Activated T-cell treated with anti-CD3 and anti-CD28 coated beads for 24 hours (primary cell): ENCODE measurements at places on chromosomes 12 and 14.

- DNase-seq, result no peak
Observed at GRCh38 chr14:35385042-35385839, 19.3 kb downstream of the NFKBIA start.

GRCh38 chr14:66365388-66365787, 120.8 kb upstream of the CCDC196 start:
- DNase-seq, result no peak

DNA sequence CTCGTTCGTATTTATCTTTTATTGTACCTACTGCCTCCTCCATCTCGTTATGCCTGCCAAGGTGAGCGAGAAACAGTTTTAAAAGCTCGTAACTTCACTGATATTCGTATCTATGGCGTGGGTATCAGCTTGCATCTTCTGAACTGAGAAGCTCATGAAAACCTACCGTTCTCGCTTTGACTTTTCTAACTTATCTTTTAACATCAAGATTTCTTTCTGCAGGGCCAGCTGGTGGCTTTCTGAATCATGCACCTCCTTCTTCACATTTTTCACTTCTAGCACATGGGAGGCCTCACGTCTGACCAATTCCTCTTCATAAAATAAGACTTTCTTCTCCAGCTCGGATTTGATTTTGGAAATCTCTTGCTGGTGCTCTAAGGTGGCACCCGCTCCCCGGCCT, 45.8 kb downstream of the AMN start:
- no peak for DNase-seq

- no peak for DNase-seq
Observed at GRCh38 chr12:127619869-127620734, 646.9 kb upstream of the TMEM132C start.

DNA sequence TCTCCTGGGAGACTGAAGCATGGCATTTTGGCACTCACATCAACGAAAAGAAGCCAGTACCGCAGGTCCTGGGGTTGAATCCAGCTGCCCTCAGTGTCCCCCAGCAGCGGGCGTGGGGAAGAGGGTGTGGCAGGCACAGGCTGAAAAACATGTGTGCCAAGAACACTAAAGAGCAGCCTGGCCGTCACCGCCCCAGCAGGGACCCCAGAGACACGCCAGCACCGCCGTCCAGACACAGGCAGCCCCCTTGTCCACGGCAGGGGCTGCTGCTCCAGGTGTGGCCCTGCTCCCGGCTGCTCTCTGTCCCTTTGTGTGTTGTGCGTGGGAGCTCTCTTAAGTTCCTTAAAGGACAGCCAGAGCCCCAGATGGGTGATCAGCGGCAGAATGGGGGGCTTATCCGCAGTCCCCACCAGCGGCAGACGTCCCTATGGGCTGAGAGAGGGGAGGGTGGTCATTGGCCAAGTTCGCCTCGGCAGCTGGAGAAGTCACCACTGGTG, 556 bp downstream of the PHETA1 start:
- DNase-seq, result no peak

- DNase-seq, result no peak
Observed at GRCh38 chr12:88889326-88890110, 309.2 kb upstream of the KITLG start.

DNA sequence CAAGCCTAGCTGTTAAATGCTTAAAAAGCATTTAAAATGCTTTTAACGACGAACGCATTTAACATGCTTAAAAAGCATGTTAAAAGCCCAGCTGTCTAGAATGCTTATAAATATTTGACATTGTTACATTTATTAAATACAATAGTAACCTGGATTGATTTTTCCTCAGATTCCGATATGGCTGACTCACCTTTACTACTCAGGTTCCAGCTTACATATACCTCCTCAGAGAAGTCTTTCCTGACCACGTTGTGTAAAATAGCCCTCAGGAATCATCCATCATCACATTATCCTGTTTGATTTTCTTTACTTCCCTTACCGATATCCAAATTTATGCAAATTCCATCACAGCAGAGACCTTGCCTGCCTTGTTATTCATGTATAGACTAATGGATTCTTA, 51.4 kb downstream of the SLC41A2 start:
- DNase-seq, result no peak

- DNase-seq, result no peak
Observed at GRCh38 chr12:121218588-121219352, 8.8 kb downstream of the P2RX4 start.

DNA sequence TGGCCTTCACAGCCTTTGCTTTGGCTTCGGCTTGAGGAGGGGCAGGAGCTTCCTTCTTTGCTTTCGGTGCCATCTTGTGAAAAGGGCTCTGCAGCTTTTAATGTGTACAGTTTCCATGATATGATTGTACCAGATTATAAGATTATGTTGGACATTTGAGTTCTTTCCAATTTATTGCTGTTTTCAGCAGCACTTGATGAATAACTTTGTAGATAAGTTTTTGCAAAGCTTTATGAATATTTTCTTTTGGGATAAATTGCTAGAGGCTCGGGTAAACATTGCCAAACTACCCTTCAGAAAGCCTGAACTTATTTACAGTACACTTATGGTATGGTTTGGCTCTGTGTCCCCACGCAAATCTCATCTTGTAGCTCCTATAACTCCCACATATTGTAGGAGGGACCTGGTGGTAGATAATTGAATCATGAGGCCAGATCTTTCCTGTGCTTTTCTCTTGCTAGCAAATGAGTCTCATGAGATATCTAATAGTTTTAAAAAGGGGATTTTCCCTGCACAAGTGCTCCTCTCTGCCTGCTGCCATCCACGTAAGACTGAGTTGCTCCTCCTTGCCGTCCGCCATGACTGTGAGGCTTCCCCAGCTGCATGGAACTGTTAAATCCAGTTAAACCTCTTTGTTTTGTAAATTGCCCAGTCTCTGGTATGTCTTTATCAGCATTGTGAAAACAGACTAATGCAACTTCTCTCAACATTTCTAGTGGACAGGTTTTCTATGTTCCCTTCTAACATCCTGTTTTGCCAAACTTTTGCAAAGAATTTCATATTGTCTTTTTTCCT, 70.4 kb downstream of the RCOR1 start:
- no peak for DNase-seq

GRCh38 chr14:63243646-63244045, 39.4 kb downstream of the RHOJ start:
- DNase-seq, result no peak

DNA sequence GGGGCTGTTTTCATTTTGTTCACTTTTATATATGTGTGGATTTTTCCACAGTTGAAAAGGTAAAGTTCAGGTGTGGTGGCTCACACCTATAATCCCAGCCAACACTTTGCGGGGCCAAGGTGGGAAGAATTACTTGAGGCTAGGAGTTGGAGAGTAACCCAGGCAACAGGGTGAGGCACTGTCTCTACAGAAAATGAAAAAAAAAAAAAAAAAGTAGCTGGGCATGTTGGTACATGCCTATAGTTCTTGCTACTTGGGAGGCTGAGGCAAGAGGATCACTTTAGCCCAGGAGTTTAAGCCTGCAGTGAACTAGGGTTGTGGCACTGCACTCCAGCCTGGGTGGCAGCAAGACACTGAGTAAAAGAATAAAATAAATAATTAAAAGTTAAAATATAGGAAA, 326.5 kb downstream of the NAV3 start:
- DNase-seq, result no peak

DNA sequence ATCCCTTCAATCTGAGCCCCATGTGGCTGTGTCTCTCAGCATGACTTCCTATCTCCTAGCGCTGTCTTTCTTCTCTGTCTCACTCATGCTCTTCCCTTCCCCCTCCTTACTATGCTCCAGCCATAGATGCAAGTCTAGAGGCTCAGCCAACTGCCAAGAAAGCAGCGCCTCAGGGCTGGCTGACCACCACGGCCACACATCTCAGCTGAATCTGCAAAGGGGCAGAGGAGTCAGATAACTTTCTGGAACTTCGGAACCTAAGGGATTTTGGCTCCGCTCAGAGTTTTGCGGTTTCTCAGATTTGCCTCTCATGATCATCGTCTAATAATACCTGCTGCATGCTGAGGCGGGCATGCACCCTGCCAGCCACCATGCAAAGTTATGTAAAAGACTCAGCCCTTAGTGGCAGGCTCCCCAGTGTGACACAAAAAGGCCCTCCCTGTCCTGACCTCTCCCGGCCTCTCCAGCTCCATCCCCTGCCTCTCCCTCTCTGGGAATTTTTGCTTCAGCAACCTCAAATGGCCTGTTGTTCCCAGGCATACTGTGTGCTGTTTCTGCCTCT, 5.0 kb upstream of the FGF6 start:
- DNase-seq, result no peak

DNA sequence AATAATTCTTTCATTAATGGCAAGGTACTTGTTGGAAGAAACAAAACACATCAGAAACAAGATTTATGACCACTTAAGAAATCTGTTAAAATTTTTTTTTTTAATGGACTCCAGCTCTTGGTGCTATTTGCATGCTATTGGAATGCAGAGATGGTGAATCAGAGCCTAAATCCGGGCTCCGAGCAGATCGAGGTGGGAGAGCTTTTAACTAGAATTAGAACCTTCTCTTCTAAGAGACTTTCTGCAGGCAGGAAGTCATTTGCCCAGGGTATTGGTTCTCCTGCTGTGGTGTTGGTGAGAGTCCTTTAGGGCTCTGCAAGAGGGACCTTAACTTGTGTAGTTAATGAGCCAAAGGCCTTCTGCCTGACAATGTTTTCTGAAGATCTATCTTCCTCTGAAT, 419.4 kb downstream of the SNAPC1 start:
- DNase-seq, result no peak

DNA sequence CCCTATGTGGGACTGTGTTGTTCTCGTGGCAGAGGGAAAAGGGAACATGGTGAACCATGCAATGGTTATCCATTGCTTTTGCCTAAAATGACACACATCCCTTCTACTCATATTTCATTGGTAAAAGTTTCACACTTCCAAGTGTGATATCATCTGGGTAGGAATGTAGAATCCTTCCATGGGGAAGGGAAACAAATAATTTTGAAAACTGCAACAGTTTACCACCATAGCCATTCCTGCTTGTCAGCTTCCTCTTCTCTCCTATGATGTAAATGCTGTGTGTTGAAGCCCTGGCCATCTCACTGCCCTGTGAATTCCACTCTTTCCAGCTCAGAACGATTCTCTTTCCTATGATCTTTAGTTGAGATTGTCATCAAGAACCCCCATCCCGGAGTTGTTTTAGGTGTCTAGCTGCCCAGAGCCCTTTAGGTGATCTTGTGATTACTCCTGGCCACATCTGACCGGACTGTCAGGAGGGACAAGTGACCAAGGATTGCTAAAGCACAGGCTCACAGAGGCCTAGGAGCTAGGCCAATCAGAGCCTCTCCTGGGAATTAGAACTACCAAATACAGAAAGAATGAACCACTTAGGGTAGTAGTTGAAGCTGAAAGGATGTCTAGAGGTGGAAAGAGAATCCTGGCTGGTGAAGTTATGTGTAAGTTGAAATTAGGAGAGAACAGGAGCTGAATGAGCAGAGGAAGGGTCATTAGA, 84.6 kb downstream of the VCPKMT start:
- no peak for DNase-seq

- no peak for DNase-seq
Observed at GRCh38 chr12:115957686-115958290, 319.7 kb downstream of the MED13L start.

- no peak for DNase-seq
Observed at GRCh38 chr12:12226187-12226586, 40.7 kb downstream of the LRP6 start.

DNA sequence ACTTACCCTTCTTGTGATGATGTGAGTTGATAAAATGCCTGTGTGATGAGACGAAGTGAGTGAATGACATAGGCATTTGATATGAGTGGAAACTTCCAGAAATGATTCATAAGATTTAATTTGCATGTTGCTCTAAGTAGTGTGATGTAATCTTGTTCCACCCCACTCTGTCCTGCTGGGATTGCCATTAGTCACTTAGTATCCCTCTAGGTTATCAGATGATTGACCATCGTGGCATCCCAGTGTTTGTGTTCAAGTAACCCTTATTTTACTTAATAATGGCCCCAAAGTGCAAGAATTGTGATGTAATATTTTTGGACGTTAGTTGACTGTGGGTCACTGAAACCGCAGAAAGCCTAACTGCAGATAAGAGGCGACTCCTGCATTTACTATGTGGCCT, 214.4 kb upstream of the DIO2 start:
- DNase-seq, result no peak

DNA sequence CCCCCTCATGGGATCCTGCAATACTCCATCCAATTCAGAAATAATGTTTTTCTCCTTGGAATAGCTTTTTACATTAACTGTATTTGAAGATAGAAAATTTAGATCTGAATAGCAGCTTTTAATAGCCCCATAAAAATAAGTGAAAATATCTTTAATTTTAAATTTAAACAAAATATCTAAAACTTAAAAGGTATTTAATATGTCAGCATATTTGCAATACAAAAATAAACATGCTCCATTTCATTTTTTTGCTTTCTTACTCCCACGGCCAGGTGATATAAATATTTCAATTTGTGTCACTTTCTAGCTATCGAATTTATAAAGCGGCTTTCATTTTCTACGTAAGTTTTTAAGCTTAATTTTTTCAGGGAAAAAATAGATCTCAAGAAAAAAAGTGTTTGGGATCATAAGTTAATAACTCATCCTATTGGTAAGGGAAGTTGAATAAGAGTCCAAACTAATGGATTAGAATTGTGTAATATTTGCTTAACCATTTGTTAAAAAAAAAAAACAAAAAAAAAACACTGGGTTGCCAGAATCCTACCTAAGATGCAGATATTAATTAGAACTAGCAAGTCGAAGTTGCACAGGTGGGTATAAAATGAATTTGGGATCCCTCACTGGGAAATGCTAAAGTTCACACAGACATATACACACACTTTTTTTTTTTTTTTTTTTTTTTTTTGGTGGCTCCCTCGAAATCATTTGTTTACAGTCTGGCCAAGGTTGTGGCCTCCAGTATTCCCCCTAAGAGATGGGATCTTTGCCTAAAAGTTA, 47.6 kb downstream of the PPP2R5C start:
- no peak for DNase-seq

- no peak for DNase-seq
Observed at GRCh38 chr14:46325777-46326176, 325.8 kb downstream of the RPL10L start.

- DNase-seq, result no peak
Observed at GRCh38 chr12:96902076-96902475, 5.0 kb upstream of the NEDD1 start.

GRCh38 chr12:64160021-64160710, 61.9 kb downstream of the KICS2 start:
- DNase-seq, result no peak

GRCh38 chr12:38157274-38157932, 159.2 kb upstream of the ALG10B start:
- no peak for DNase-seq
